ENCODE measurements at places on chromosomes 5 and 9.

DNA sequence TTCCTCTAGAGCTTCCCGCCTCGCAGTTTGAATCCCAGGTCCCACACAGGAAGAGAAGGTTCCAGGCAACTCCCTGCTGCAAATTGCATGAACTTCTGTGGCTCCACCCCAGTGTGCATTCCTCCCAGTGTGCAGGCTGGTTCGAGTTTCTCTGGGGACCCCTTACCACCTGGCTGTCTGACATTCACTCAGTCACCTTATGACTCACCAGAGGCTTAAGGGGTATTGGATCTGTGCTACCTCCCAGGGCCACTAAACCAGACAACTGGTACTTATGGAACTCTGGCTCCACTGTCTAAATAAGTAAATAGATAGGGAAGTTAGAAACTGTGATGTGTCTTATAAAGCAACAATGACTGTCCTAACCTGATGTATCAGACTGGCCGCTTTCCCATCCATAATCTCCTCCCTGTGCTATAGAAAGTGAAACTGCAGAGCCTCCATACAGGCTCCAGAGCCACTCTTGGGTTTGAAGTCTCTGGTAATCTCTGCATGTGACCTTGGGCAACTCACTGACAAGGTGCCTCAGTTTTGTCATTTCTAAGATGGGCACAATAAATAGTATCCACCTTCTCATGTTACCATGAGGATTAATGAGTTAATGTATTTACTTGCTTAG, 720.6 kb downstream of the SEMA5A start:
- no peak for DNase-seq

DNA sequence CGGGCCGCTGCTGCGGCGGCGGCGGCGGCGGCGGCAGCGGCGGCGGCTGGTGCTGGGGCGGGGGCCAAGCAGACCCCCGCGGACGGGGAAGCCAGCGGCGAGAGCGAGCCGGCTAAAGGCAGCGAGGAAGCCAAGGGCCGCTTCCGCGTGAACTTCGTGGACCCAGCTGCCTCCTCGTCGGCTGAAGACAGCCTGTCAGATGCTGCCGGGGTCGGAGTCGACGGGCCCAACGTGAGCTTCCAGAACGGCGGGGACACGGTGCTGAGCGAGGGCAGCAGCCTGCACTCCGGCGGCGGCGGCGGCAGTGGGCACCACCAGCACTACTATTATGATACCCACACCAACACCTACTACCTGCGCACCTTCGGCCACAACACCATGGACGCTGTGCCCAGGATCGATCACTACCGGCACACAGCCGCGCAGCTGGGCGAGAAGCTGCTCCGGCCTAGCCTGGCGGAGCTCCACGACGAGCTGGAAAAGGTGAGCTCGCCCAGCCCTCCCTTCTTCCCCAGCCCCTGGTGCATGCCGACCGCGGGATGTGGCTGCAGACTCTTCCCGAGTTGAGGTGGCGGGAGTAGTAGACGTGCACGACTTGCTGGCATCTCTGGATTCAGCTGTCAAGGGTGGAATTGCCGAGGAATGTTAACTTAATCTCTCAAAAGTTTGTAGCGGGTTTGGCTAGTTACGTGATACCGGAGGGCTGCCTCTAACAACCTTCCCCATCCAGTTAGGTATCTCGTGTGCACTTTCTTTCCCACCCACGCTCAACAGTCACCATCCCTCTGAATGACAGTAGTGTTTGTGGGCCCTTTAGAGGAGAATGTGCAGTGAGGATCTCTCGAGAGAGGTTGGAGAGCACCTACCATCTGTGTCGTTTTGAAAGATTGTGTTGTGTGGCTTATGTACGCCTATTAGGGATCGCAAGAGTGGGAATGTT, 932 bp downstream of the SLC12A2 start:
- DNase-seq, result no peak

DNA sequence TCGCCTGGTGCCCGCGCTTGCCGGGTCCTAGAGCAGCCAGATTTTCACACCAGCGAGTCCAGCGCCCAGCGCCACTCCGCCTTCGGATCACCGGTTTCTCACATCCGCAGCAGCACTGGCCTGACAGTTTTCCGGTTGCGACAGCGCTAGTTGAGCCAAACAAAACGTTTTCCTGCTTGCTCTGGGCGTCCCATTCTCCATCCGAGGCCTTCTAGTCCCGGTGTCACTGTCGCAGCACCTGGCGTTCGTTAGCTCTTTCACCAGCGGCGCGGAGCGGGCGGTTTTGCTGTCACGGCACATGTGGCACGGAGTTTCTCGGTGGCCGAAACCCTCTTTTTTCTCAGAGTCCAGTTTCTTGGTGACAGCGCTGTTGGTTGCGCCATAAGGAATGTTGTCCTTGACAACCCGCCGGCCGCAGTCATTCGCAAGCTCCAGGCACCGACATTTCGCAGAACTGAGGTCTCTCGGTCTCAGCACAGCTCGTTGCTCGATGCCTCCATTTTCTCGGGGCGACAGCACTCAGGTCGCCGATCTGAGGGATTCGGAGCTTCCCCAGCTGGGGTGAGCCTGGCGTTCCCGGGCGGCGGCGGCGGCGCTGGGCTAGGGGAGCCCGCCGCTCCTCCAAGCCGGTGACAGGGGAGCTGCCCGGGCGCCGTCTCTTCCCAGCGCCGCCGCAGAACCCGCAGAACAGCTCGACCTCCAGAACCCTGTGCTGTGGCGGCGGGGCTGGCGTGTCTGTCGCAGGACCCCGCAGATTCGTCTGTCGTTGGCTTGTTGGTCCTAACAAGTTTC, 47.8 kb downstream of the ANXA2R start:
- DNase-seq, result no peak

DNA sequence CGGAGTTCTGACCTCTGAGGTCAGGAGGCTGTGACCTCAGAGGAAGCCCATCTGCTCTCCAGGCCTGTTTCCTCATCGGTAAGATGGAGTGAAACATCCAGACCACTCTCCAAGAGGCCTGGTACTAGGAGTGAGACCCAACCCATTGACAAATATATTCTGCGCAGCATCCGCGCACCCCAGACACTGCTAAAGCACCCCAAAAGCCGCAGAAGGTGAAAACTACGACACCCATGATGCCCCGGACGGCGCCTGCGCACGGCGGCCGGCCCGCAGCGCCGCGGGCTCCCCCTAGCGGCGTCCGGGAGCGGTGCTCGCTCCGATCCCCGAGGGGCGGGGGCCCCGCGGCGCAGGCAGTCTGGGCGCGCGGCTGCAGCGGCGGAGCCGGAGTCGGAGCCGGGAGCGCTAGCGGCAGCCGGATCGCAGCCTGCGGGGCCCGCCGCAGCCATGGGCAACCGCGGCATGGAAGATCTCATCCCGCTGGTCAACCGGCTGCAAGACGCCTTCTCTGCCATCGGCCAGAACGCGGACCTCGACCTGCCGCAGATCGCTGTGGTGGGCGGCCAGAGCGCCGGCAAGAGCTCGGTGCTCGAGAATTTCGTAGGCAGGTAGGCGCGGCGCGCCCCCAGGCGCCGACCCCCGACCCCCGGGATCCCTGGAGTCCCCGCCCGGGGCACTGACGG, at the start of gene DNM1:
DNM1 (plus strand) TSS at position 356 of the 683 bp plus-strand sequence; CDS start at position 448, 92 bp downstream.
- peak; percentile 86 for DNase-seq

DNA sequence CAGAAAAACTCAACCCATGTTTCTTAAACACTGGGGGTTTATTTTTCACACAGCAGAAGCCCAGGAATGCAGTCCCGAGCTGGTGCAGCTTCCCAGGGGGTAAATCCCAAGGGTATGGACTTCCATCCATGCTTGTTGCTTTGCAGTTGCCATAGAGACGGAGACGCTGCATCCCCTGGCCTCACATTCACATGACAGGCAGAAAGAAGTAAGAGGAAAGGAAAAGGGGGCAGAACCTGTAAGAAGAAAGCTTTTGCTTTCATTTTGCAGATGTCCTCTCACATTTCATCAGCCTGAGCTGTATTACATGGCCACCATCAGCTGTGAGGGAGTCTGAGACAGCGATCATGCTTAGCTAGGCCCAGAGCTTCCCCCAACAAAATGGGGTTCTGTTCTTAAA, 321.0 kb downstream of the AGTPBP1 start:
- no peak for DNase-seq

GRCh38 chr9:88684046-88684445, 149.1 kb downstream of the NXNL2 start:
- DNase-seq, result no peak

DNA sequence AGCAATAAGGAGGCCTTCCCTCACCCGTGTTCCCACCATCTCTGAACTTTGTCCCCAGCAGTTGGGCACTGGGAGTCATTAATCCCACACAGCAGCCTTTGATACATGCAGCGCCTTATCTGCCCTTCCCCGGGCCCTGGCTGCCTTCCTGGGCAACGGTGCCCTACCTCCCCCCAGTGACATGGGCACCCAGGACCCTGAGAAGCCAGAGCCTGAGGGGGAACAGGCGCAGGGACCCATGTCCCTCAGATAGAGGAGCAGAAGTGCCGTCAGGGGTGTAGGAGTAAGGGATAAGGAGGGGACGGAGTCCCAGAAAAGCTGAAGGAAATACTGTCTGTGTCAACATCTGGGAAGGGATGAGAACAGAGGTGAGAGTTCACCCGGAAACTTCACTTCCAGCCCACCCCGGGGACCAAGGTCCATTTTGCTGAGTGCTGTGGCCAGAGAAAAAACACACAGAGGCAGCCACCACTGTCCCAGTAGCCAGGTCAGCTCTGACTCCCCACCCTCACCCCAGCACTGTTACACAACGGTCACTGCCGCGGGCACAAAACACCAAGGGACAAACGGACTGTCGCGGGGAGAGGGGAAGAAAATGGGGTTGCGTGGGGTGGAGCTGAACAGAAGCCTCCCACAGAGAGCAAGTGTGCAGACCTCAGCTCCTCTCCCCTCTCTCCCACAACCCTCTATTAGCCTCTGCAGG, 3.8 kb downstream of the PCDH1 start:
- no peak for DNase-seq

DNA sequence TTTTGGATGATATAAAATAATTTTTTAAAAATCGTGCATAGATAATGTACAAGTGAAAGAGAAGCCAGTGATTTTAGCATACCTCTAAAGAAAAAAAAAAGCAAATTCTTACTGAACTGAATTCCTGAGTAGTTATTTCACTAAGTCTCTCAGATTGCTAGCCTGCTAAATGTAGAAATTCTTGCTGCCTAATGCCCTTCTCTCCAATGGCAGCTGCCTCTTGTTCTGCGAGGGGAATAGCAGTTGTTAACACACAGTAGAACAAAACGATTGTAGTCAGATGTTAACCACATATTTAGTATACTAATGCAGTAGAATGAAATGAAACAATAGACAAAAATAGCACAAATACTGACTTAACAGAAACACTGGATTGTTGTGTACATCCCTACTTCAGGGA, 26.8 kb downstream of the SMAD5 start:
- no peak for DNase-seq

All from D721Med (cell line).